Temporal lobe (tissue), 4 donors: ENCODE measurements at places on chromosomes 5 and 9. TPM values are rescaled to one million over a fixed set of nuclear protein-coding genes. Genes with fewer than 3 reads are reported as not detected.

PRRX2 gene
- total RNA-seq = 0.25 TPM

CNOT8 gene
- total RNA-seq = 92.9 TPM

ISOC1 gene
- total RNA-seq = 17.7 TPM

KCNV2 gene
- total RNA-seq = not detected

SEMA5A gene
- 17.9 TPM for total RNA-seq

HAVCR1 gene
- 0.25 TPM for total RNA-seq

IFNE gene
- total RNA-seq = not detected

PCDH1 gene
- 49.2 TPM for total RNA-seq

MATR3 gene
- total RNA-seq = 631 TPM

FRRS1L gene
- total RNA-seq = 65.9 TPM

PCDHA5 gene
- 6.6 TPM for total RNA-seq

CCL21 gene
- not detected for total RNA-seq

PROB1 gene
- 0.49 TPM for total RNA-seq

PCDHGB2 gene
- total RNA-seq = 7.1 TPM

CDX1 gene
- not detected for total RNA-seq

SOX30 gene
- total RNA-seq = not detected

GALNT10 gene
- total RNA-seq = 7.1 TPM

MVB12B gene
- 29.7 TPM for total RNA-seq

DAB2IP gene
- total RNA-seq = 16.5 TPM

MLANA gene
- total RNA-seq = not detected

PDE6A gene
- not detected for total RNA-seq

POU5F2 gene
- total RNA-seq = 2.5 TPM

ALDH1A1 gene
- total RNA-seq = 0.98 TPM

THG1L gene
- total RNA-seq = 11.1 TPM

GFI1B gene
- under 0.01 TPM for total RNA-seq
